GM23338 (cell line): ENCODE measurements at places on chromosomes 4 and X.
A peak's percentile ranks its signal among the peaks of the same experiment; 100 is the strongest.

- DNase-seq = peak; percentile 26
These were observed 1.4 kb downstream of the MAGED1 start for GRCh38 chrX:51894697-51895336.

GRCh38 chr4:138871555-138871875 lies 144.1 kb upstream of the NOCT start:
- no peak for DNase-seq

- no peak for DNase-seq
These were observed 108.5 kb downstream of the ADGRA3 start for GRCh38 chr4:22407361-22407760.

DNA sequence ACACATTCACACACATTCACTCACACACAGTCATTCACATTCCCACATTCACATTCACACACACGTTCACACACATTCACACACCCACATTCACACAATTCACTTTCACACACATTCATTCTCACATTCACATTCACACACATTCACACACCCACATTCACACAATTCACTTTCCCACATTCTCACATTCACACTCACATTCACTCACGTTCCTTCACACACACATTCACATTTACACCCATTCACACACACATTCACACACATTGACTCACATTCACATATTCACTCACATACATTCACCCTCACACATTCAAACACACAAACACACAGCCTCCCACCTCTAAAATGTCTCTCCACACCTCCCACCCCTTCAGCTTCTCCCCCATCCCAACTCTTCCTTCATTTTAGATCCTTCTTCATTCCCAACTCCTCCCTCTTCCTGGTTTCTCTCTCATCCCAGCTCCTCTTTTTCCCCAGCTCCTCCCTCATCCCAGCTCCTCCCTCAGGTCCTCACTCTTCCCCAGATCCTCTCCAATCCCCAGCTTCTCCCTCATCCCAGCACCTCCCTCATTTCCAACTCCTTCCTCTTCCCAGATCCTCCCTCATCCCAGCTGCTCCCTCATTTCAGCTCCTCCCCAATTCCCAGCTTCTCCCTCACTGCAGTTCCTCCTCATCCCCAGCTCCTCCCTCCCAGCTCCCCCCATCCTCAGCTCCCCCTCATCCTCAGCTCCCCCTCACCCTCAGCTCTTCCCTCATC lies 111.0 kb downstream of the FAM53A start:
- DNase-seq = no peak

- peak; percentile 30 for DNase-seq
These were observed 14.7 kb upstream of the CBR4 start for GRCh38 chr4:169024762-169025161.

GRCh38 chr4:106238820-106239420 lies 77.1 kb downstream of the TBCK start:
- DNase-seq = peak; percentile 80
